ENCODE measurements at places on chromosomes 5 and 9.

- H3K36me3 ChIP-seq: no peaks in the 10 kb centered on the region
- peak; percentile 83 for DNase-seq
- H3K27ac ChIP-seq: peak overlapping the region; percentile 28
- peak overlapping the region; percentile 32 for H3K4me3 ChIP-seq
- H3K4me1 ChIP-seq: peaks cover 39% of the 10 kb centered on the region
Observed at GRCh38 chr9:89179895-89180734, 1.5 kb upstream of the SHC3 start.

GRCh38 chr5:80318212-80318611 lies 1.6 kb upstream of the SPZ1 start:
- no peak overlapping the region for H3K27ac ChIP-seq
- H3K4me1 ChIP-seq: no peaks in the 10 kb centered on the region
- no peaks in the 10 kb centered on the region for H3K36me3 ChIP-seq
- no peak for DNase-seq
- no peak overlapping the region for H3K4me3 ChIP-seq
- H3K27me3 ChIP-seq: no peaks in the 10 kb centered on the region

DNA sequence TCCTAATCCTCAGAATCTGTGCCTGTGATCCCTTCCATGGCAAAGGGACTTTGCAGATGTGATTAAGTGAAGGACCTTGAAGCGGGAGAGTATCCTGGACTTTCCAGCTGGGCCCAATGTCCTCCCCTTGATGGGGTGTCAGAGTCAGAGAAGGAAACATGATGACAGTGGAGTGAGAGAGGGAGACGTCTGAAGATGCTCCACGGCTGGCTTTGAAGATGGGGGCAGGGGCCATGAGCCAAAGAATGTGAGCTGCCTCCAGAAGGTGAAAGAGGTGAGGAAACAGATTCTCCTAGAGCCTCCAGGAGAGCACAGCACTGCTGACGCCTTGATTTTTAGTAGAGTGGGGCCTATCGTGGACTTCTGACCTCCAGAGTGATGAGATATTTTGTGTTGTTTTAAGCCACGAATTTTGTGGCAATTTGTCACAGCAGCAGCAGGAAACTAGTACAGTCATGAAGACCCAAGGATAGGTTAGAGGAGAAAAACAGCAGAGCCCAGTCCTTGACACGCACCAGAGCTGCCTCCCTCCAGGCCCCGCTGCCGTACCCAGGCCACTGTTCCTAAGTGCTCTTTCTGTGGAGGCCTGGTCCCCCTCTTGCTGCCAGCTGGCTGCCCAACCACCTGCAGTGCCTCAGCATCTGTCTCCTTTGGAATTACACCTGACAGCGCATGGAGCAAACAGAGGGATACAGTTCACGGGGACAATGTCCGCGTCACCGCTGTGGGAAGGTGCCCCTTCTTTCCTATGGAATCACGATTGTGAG lies 78.1 kb downstream of the MACROH2A1 start:
- H3K27me3 ChIP-seq: no peaks in the 10 kb centered on the region
- H3K4me3 ChIP-seq: no peak overlapping the region
- no peaks in the 10 kb centered on the region for H3K36me3 ChIP-seq
- H3K27ac ChIP-seq: no peak overlapping the region
- peak; percentile 56 for DNase-seq
- no peaks in the 10 kb centered on the region for H3K4me1 ChIP-seq

DNA sequence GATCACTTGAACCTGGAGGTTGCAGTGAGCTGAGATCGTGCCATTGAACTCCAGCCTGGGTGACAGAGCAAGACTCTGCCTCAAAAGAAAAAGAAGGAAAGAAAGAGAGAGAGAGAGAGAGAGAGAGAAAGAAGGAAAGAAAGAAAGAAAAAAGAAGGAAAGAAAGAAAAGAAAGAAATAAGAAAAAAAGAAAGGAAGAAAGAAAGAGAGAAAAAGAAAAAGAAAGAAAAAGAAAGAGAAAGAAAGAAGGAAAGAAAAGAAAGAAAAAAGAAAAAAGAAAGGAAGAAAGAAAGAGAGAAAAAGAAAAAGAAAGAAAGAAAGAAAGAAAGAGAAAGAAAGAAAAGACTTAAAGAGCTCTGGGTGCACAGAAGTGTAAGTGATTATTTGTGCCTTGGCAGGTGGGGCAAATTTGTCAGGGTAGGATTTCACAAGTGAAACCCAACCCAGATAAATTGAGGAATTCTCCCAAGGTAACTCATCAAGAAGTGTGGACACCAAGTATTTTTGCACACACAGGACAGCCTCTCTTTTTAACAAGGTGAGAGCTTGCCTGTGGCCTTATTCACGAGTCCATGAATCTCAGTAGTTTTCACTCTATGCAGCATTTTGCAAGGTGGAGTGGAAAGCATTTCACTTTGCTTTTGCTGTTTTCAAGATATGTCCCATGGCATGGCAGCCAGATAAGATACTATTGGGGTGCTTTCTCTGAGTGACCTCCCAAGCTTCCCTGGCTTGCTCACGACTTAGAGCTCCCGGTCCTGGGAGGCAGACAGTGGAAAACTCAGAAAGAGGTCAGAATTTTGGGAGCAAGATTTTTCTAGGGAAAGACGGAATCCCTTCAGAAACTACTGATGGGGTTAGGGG lies 57.8 kb downstream of the C9orf153 start:
- no peak overlapping the region for H3K4me3 ChIP-seq
- DNase-seq: no peak
- no peak overlapping the region for H3K27ac ChIP-seq
- no peaks in the 10 kb centered on the region for H3K27me3 ChIP-seq
- no peaks in the 10 kb centered on the region for H3K36me3 ChIP-seq
- H3K4me1 ChIP-seq: no peaks in the 10 kb centered on the region

DNA sequence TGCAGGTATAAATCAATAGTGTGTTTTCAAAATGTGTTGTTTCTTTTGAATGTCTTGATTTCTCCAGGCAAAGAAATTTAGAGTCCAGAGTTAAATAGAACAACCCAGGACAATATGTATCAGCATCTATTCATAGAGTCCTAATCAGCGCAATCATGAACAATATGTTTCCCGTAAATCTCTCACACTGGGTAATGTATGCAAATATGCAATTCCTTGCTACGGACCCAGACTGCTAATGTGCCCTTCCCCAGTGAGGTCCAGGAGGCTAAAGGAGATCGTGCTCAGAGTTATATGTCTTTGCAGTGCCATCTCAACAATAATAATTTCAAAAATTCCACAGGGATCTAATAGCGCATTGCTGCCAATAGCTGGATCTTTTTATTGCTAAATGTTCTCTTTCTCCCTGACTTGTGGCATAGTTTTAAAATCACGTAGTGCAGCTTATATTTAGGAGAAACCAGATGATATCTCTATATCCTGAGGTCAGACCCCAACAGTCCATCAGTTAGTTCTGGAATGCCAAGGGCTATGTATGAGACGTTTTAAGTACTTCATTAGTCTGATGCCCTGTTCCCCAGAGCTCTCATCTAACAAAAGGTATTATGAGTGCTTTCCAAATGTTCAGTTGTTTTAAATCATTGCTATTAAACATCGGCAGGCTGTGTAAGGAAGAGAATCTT lies 145.1 kb downstream of the MARCHF11 start:
- H3K4me3 ChIP-seq: no peak overlapping the region
- H3K36me3 ChIP-seq: no peaks in the 10 kb centered on the region
- no peaks in the 10 kb centered on the region for H3K4me1 ChIP-seq
- H3K27ac ChIP-seq: no peak overlapping the region
- no peaks in the 10 kb centered on the region for H3K27me3 ChIP-seq
- DNase-seq: no peak

DNA sequence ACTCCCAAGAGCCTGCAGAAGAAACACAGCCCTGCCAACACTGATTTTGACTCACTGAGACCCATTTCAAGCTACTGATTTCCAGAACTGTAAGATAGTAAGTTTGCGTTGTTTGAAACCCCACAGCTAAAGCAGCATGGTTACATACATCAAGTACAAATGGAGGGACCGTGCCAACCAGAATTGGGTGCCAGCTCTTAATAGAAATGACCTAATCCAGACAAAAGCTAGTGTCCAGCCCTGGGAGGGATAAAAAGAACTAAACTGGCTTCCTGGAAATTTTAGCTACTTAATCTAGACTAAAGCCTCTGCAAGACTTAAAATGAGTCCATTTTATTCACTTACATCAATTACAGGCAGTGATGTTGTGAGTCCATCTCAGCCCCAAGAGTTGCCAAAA lies 122.6 kb downstream of the ADAMTS12 start:
- no peak overlapping the region for H3K27ac ChIP-seq
- no peaks in the 10 kb centered on the region for H3K36me3 ChIP-seq
- DNase-seq: no peak
- H3K4me1 ChIP-seq: no peaks in the 10 kb centered on the region
- no peak overlapping the region for H3K4me3 ChIP-seq
- no peaks in the 10 kb centered on the region for H3K27me3 ChIP-seq

DNA sequence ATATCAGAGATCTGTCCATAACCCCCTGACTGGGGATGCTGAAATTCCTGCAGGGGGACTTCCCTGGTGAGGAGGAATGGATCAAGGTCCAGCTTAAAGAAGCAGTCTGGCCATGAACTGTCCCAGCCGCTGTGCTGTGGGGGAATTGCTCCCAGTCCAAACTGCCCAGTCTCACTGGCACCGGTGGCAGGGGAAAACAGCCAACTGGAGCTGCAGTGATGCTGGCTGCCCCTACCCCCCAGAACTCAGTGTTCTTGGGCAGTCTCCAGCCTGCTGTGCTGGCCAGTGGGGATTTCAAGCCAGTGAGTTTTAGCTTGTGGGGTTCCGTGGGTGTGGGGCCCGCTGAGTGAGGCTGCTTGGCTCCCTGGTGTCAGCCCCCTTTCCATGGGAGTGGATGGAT lies 306.5 kb upstream of the RPS23 start:
- no peak overlapping the region for H3K27ac ChIP-seq
- H3K36me3 ChIP-seq: no peaks in the 10 kb centered on the region
- no peaks in the 10 kb centered on the region for H3K27me3 ChIP-seq
- peak; percentile 46 for DNase-seq
- no peaks in the 10 kb centered on the region for H3K4me1 ChIP-seq

DNA sequence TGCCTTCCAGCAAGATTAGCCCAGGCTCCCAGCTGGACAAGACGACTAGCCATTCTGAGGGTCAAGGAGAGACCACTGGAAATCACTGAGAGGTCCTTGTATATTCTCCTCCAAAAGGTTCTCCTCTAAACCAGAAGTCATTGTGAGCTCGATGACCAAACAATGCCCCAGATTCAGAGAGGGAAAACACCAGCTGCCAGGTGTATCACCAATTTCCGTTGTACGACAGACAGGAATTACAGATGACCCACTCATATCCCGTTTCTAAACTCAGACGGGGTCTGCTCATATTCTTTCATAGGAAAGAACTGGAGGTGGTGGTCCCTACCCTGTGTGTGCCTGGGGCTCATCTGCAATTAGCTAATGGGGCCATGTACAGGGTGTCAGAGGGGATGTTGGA lies 14.2 kb downstream of the FAXDC2 start:
- H3K27ac ChIP-seq: no peak overlapping the region
- no peaks in the 10 kb centered on the region for H3K4me1 ChIP-seq
- no peak overlapping the region for H3K4me3 ChIP-seq
- DNase-seq: no peak

DNA sequence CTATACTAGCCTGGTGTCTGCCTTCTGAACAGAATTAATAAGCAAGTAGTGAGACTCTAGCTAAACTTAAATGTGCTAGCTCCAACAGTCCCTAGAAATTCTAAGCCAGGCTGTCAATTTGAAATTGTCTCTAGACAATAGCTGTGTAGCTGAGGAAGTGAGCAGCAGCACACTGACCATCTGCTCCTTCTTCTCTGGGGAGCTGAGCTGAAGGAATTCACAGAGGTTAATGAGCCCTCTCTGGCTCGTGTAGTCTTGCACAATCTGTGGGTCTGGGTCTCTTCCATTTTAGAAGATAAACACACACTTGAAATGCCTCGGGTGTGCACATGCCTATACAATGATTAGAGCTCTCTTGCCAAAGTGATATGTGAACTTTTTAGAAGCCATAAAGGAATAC lies 63.5 kb upstream of the BARX1 start:
- H3K4me1 ChIP-seq: peaks cover 13% of the 10 kb centered on the region
- no peaks in the 10 kb centered on the region for H3K36me3 ChIP-seq
- no peak for DNase-seq
- H3K4me3 ChIP-seq: no peak overlapping the region
- no peaks in the 10 kb centered on the region for H3K27me3 ChIP-seq

GRCh38 chr9:29838491-29839020 lies 2265.3 kb upstream of the C9orf72 start:
- no peaks in the 10 kb centered on the region for H3K27me3 ChIP-seq
- H3K4me1 ChIP-seq: no peaks in the 10 kb centered on the region
- H3K4me3 ChIP-seq: no peak overlapping the region
- no peak for DNase-seq

DNA sequence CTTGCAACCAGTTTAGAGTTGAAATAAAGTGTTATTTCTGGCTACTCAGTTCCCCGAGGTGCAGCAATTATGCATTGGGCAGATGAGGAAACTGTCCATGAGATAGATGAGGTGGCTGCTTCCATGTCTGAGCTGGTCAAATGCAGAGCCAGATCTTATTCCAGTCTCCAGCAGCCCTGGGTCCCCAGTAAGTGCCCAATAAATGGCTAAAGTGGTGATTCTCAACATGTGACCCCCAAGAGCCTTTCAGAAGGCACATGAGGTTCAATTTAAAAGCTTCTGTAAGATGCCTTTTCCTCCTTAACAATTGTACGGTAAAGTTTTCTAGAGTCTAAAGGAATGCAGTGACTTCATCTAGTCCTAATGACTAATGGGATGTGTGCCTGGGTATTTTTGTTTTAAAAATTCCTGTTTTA lies 17.5 kb downstream of the ATOX1 start:
- H3K4me1 ChIP-seq: peaks cover 28% of the 10 kb centered on the region
- no peak for DNase-seq
- no peaks in the 10 kb centered on the region for H3K27me3 ChIP-seq
- H3K36me3 ChIP-seq: peaks cover 81% of the 10 kb centered on the region

DNA sequence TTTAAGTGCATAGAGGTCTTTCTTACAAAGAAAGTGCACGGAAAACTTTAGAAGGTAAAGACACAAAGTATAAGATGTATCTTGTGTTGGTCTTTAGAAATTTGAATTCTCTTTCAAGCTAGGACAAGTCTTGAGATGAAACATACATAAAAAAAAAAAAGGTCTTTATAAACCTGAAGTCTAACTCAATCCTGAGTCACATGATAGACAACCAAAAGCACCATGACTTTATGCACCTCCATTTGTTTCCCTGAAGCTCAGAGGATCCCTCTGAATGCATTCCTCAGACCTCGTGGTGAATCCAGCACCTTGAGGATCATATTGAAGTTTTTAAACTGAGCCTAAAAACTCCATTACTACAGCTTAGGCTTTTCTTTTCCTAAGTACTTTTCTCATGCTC lies 91.8 kb downstream of the RAB3C start:
- H3K4me1 ChIP-seq: no peaks in the 10 kb centered on the region
- H3K27ac ChIP-seq: no peak overlapping the region
- no peak overlapping the region for H3K4me3 ChIP-seq

DNA sequence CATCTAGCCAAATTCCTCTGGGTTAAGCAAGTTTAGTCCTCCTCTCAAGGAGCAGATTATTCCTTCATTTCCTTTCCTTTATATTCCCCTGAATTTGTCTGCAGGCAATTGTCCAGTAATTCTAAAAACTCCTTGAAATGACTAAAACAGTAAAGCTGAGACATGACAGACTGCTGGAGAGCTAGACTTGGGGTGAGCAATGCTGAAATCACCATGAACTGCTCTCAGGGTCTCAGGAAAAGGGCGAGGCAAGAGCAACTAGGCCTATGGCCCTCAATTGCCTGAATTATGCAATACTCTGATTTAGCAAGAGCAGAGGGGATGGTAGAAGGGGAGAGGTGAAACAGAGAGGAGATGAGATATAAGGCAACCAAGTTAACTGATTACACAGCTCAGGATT lies 172.9 kb upstream of the NREP start:
- no peak overlapping the region for H3K27ac ChIP-seq
- peaks cover 14% of the 10 kb centered on the region for H3K4me1 ChIP-seq
- no peaks in the 10 kb centered on the region for H3K36me3 ChIP-seq
- no peak overlapping the region for H3K4me3 ChIP-seq
- H3K27me3 ChIP-seq: no peaks in the 10 kb centered on the region
- no peak for DNase-seq

All from spleen (tissue), 13 donors.